DND-41 (cell line): ENCODE measurements at places on chromosomes 4 and X.

- no peak for DNase-seq
Measured at GRCh38 chr4:155610143-155610542, 56.5 kb upstream of the GUCY1A1 start.

DNA sequence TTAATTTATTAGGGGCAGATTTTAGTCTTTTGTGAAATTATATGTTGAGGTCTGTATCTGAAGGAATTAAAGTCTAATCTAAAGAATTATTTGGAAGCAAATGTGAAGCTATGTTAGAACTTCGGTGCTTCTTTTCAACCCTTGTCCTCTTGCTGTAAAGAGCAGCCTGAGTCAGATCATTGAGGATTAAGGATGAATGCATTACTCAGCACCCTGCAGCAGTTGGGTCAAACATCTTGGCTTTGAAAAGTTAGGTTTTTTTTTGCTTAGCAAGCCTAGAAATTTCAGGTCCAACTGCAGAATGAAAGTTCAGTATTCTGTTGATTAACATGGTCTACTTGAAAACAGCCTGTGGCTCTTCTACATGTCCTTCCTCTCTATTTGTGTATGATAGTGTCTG is 57.6 kb downstream of the SLC4A4 start:
- no peak for DNase-seq

GRCh38 chr4:16225863-16226815 is at the start of gene TAPT1:
TAPT1 (minus strand) TSS chr4:16226471; CDS start chr4:16226457, 14 bp downstream.
- peak; percentile 76 for DNase-seq

GRCh38 chr4:163920426-163920825 is 425.9 kb downstream of the TMA16 start:
- DNase-seq: no peak

DNA sequence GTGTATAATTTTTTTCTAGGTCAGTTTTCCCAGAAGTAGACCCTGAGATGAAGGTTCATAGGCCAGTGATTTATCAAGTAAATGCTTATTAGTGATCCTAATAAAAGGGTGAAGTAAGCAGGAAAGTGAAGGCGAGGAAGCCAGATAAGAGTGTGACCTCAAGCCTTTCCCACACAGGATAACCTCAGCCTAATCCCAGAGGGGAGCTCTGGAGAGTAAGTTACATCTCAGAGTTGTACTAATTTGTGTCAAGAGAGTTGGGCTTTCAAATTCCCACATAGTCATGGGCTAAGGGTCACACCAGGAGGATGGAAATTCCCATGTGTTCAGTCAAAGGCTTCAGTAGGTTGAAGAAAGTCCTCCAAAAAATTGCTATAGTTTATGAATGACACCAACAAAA is 191.4 kb downstream of the ADGRA3 start:
- DNase-seq: no peak

GRCh38 chr4:153401501-153401900 is 57.0 kb downstream of the MND1 start:
- DNase-seq: no peak

DNA sequence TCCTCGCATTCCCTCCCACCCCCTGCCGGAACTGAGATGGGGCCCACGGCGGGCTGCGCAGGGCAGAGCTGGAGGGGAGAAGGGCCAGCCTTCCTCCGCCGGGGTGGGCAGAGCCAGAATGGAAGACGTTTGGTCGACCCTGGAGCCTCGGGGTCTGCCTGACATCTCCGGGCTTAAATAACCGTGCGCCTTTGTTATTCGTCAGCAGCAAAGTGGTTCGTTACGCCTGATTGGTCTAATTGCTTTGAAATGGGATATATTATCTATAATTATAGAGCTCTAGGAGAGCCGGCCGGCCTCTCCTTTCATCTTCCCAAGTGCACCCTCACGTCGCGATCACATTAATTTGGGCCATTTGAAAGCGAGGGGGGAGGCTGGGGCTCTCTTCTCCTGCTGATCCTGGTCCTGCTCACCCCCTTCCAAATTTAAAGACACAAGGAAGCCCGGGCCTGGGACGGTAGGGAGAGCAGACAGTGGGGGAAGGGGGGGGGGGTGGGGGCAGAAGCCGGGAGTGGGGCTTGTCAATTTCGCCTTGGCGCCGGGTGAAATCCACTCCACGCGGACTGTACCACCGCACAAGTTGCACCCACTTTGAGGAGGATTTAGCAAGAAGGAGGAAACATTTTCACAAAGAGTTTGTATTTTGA is 4.7 kb upstream of the MSX1 start:
- no peak for DNase-seq

GRCh38 chr4:123350191-123350544 is 46.4 kb upstream of the SPRY1 start:
- DNase-seq: no peak
